ENCODE measurements at places on chromosomes 5 and 9.

DNA sequence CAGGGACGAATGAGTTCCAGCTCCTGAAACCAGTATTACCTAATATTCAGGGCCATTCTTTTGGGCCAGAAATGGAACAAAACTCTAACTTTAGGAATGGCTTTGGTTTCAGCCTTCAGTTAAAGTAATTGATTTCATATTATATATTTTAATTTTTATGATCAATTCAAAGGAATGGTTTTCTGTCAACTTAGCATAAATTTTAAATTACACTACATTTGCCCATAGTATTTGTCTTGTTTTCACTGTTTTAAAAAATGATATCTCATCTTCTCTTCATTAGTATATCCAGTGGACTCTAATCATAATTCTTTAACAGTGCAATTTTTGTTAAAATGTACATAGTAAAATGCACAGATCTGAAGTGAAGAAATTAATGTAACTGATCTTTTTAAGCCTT lies 1.9 kb upstream of the PCDHB16 start:
- DNase-seq: no peak

DNA sequence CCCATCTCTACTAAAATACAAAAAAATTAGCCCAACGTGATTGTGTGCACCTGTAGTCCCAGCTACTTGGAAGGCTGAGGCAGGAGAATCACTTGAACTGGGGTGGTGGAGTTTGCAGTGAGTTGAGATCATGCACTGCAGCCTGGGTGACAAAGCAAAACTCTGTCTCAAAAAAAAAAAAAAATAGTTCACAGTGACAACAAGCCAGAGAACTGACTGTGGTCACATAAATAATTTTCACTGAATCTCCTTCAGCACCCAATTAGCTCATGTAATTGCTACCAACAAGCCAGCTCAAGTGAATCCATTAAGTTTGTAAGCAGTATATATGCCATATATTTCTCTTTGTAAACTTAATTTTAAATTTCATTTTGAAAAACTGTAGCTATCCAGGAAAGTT lies 14.5 kb upstream of the AFAP1L1 start:
- no peak for DNase-seq

DNA sequence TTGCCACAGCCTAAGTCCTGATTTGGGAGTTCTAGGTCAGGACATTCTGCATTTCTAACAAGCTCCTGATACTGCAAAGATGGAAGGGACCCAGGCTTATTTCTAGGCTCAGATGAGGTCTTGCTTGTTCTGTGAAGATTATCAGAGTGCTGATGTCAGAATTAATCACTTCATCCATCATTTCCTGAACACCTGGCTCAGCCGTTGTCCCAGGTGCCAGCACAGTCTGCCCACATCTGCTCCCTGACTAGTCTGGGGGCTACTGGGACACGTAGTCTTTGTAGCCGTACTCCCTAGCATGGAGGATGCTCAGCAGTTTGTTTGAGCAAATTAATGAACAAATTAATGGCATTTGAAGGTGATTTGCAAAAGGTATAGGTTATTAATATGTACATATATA lies 17.9 kb upstream of the SPINK4 start:
- DNase-seq: no peak

DNA sequence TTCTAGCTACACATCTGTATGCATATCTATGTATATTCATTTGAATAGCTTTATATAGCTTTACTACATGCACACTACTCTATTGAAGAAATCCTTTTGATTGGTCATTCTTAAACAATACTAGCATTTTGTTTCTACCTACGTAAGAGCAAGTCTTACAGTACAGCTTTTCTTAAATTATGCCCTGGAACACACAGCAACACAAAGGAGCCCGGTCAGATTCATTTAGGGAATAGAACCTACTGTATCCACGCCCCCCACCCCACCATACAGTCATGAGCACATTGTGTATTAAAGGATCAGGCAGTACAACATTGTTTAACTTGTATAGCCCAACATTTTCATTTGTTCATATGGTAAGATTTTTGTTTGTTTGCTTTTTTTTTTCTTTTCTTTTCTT lies 162.8 kb downstream of the GIN1 start:
- DNase-seq: no peak

- no peak for DNase-seq
Measured at GRCh38 chr9:17389026-17389425, 189.8 kb upstream of the SH3GL2 start.

DNA sequence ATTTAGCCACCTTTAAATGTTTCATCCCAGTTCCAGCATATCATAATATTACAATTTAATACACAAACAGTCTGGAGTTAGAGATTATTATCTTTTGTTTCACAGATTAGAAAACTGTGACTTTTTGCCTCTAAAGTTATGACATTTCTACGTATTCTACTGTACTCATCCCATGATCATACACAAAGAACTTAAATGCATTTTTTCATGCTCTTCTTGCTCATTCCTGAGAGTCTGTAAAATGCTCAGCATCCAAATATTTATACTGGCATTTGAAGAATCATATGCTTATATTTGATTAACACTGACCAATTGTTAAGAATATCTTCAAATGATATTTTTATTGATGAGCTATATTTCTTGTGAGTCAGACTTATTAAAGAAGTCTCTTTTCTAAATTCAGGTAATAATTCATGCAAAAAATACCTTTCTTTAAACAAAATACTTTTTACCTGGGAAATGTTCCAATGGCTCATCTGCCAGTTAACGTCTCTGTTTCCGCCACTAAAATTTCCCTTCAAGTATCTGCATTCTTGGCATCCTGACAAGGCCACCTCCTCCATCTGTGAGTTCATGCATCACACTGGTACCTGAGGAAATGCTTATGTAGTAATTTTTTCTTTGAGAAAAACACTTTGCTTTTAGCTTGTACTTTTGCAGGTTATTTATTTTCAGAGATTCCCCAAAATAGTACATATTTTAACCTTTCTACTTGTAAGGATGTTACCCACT lies 139.6 kb upstream of the RASA1 start:
- peak; percentile 24 for DNase-seq

DNA sequence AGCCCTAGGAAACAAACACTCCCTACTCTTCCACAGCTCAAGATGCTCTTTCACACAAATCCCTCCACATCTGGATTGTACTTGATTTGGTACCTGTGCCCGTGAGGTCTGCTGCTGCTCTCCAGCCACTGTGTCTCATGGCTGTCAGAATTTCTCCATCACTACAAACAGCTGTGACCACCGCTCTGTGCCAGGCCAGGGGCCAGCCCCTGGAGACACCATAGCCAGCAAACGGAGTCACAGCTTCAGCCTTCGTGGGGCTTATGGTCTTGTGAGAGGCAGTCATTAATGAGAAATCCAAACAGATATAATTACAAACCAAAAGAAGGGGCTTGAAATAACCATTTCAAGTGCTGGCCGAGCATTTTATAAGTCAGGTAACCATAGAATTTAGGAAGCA lies 43.6 kb downstream of the ADAM19 start:
- no peak for DNase-seq

GRCh38 chr5:177358370-177358819 lies 671 bp downstream of the RGS14 start:
- no peak for DNase-seq

GRCh38 chr5:57455511-57456455 lies 26.8 kb downstream of the ACTBL2 start:
- no peak for DNase-seq

All from activated CD8-positive, alpha-beta T cell treated with anti-CD3 and anti-CD28 coated beads for 36 hours (primary cell).